ENCODE measurements at places on chromosomes 1 and 21.

GRCh38 chr1:33880305-33880704 lies 16.4 kb downstream of the HMGB4 start:
- no peak for DNase-seq

DNA sequence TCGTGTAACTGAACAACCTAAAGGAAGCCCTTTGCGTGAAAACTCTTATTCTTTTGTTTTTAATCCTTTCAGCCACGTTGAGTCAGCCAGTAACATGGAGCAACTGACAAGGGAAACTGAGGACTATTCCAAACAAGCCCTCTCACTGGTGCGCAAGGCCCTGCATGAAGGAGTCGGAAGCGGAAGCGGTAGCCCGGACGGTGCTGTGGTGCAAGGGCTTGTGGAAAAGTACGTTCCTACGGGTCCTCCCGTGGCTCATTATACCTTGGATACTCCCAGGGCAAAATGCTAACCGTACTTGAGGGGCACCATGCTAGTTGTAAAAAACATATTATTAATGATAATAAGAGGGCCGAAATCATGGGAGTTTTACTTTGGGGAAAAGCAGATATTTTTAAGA lies 49.4 kb downstream of the LAMC2 start:
- peak; percentile 33 for DNase-seq

GRCh38 chr21:31909153-31910073 lies 36.6 kb downstream of the HUNK start:
- DNase-seq, result no peak

GRCh38 chr1:19384772-19385187 lies 72.7 kb downstream of the SLC66A1 start:
- no peak for DNase-seq

DNA sequence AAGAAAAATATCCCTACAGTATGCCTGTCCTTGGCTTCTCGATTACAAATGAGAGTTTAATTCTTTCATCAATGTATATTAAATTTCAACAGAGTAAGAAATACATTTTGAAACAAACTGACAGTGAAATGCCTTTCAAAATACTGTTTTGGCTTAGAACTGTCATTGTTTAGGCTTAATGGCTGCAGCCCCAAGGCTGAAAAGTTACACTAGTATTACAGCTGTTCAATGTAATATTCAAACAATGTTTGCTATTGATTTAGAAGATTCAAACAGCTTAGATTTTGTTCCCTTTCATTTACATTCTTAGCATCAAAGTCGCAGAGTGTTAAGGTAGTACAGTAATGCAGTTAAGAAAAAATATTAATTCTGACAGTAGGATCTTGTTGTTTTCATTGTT lies 882.9 kb upstream of the ADGRL2 start:
- DNase-seq, result no peak

DNA sequence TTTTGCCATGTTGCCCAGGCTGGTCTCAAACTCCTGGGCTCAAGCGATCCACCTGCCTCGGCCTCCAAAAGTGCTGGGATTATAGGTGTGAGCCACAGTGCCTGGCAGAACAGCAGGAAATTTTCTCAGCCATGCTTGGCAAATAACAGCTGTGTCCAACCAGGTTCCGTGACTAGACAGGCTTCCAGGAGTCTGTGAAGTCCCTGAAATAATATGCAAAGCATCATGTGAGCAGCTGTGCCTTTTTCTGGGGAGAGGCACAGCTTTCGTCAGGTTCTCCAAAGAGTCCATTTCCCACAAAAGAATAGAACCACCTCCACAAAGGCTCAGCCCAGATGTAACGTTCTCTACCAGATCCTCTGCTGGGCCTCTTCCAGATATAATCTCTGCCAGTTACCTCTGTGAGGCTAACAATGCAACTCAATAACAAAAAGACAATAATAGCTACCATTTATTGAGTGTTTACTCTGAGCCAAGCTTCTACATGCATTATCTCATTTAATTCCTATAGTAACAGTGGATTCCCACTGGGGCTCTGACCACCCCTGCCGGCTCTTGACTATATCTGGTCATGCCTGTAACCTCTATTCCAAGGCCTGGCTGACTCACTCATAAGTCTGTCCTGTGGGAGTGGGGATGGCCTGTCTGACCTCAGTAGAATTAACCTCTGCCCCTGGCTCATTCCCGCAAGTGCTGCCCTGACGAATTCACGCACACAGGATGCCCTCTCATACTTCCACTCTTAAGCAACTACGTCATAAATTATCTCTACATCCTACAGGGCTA lies 4.0 kb upstream of the NKAIN1 start:
- DNase-seq, result no peak

DNA sequence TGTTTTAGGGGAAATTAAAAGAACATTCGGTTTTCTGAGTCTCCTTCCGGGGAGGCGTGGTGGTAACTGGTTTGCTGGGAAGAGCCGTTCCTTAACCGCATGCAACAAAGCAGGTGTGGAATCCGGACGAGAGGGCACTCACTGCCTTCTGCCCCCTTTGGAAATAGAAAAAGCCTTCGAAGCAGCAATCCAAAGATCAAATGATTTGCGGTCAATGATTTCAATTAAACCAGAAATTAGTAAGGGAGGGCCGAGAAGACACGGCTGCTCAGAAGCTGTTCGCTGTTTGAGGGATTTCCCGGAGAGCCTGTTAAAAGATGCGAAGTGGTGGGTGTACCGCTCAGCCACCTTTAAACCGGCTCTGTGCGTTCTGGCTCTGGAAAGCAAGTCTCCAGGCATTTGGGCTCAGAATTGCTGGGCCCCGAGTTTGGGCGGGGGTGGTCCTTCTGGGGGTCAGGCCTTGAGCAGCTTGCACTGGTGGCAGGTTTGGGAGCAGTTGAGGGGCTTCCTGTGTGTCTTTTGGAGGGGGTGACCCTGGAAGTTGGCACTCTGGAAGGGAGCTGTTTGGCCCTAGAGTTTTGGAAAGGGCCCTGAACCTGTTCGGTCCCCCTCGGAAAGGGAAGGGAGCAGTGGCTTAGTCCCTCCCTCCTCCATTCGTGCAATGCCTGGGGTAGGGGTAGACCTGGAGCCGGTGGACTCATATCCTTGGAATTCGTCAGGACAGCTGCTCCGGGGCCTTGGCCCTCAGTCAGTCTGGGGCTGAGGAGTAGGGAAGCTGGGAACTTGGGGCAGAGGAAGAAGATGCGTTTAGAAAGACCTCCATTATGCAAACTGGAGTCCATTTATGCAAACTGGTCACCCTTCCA lies 3.1 kb downstream of the SIM2 start:
- no peak for DNase-seq

GRCh38 chr21:31195334-31196015 lies 148.6 kb downstream of the TIAM1 start:
- no peak for DNase-seq

DNA sequence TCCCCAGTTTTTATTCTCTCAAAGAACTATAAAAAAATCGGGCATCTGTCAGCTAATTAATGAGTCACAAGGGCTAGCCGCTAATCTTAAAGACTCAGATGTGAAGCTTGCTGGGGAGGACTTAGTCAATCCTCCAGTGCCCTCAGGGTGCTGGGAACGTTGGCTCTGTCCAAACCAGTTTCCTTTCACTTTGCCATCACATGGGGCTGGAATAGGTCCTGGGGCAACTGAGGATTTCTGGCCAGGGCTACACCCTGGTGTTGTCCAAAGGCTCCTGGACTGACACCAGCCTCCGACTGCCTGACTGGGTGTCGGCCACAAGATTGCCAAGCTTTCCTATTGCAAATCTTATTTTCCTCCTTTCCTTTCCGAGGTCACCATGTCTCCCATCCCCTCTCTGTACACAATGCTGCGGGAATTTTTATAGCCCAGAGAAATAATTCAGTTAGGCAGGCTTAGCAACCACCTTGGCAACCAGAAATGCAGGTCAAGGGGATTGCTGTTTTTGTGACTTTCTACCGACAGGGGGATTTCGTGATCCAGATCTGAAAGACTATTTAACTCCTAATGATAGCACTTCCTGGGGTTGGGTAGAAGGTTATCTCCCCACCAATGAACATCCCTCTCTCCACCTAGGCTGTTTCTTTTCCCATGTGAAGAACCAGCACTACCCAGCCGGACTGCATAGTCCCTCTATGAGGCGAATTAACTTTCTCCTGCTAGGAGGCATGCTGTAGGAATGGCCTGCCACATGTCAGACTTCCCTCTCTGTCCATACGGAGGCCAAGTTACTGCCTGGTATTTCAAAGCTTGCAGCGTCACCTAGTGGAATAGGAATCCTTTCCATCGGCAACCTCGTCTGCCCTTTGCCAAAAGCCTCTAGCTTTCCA lies 29.9 kb upstream of the CTBS start:
- no peak for DNase-seq

GRCh38 chr1:22654692-22655091 lies 1.7 kb downstream of the C1QB start:
- no peak for DNase-seq

- DNase-seq, result no peak
Observed at GRCh38 chr21:34133802-34134201, 60.4 kb downstream of the MRPS6 start.

DNA sequence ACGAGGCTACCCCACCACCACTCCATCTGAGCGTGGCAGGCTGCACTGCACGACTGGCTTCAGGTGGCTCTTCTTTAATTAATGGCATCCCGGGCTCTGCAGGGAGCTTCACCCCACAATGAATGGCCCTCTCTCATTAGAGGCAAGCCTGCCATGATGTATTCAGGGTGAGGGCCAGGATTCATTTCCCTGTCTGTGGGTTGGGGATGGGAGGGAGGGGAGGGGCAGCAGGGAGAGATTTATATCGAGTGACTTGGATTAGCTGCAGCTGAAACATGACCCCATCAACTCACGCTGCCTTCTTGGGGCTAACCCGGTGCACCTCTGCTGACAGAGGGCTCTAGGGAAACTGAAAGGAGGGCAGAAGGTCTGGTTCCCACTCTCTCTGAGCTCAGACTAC lies 54.2 kb downstream of the ERI3 start:
- no peak for DNase-seq

GRCh38 chr1:29379443-29380073 lies 143.2 kb downstream of the PTPRU start:
- DNase-seq, result peak; percentile 4

GRCh38 chr1:44239331-44239960 lies 26.2 kb downstream of the DMAP1 start:
- DNase-seq, result no peak

GRCh38 chr21:18443701-18444100 lies 40.1 kb upstream of the TMPRSS15 start:
- DNase-seq, result no peak

GRCh38 chr1:15304708-15305467 lies 57.9 kb downstream of the FHAD1 start:
- no peak for DNase-seq

GRCh38 chr1:51414811-51415210 lies 84.4 kb upstream of the TTC39A start:
- no peak for DNase-seq

DNA sequence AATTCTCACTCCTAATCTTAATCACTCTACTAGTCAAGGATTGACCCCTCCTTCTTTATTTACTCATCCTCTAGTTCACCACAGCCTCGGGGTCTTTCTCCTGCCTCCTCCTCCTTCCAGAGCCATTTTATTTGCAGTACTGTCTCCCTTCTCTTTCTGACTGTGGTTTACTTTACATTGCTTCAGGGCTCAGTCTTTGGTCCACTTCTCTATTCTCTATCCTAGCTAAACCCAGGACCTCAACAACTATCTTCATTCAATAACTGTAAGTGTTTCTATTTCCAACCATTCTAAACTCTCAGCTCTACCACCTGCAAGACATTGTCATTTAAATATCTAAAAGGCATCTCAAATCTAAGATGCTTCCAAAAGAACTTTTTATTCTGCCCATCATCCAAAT lies 493.8 kb downstream of the TTLL7 start:
- DNase-seq, result no peak

- no peak for DNase-seq
Observed at GRCh38 chr1:78419309-78419708, 71.5 kb upstream of the PTGFR start.

GRCh38 chr1:212622467-212622866 lies 13.9 kb downstream of the ATF3 start:
- no peak for DNase-seq

DNA sequence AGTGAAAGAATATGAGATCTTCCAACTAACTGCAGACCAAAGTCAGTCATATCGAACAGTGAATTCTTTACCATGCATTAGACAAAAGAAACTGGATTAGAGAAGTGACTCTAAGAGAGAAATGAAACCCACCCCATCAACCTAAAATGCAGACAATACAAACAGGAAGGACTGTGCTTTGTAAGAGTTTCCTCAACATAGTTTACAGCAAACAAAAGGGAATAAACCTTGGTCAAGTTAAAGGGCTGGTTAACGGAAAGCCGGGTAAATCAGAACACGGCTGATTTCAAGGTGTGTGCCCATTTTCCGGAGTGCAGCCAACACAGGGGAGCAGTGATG lies 39.2 kb downstream of the SIPA1L2 start:
- DNase-seq, result no peak

DNA sequence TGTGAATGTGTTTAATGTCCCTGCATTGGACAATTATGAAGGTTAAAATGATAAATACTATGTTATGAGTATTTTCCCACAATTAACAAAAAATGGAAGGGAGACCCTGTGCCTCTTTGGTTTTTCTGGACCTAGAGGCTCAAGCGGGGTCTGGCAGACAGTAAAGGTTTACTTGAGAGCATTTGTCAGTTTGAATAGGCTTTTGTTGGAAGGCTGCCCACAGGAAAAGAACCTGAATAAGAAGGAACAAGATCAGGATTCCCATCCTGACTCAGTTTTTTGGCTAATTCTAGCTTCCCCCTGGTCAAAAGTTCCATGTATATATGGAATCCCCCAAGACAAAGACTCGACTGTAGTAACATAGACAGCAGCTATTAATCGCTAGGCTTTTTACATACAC lies 150.9 kb upstream of the JUN start:
- no peak for DNase-seq

GRCh38 chr1:117523111-117523510 lies 82.7 kb upstream of the TENT5C start:
- DNase-seq, result no peak

- no peak for DNase-seq
Observed at GRCh38 chr1:226872437-226872836, 2.0 kb downstream of the PSEN2 start.

GRCh38 chr1:170063109-170063826 lies 11.2 kb downstream of the KIFAP3 start:
- peak; percentile 36 for DNase-seq

DNA sequence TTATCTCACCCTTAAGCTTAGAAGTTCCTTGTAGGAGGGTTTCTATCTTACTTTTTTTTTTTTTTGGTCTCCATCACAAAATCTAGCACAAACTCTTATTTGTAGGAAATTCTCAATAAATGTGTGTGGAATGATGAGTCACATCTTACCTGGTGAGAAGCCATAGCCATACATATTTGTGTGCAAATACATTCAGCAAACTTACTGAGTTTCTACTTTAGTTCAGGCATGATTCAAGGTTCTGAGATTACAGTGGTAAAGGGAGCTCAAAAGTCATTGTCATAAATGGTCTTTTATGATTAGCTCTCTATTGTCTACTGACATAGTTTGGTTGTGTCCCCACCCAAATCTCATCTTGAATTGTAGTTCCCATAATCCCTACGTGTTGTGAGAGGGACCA lies 193.1 kb upstream of the UBE2U start:
- no peak for DNase-seq

DNA sequence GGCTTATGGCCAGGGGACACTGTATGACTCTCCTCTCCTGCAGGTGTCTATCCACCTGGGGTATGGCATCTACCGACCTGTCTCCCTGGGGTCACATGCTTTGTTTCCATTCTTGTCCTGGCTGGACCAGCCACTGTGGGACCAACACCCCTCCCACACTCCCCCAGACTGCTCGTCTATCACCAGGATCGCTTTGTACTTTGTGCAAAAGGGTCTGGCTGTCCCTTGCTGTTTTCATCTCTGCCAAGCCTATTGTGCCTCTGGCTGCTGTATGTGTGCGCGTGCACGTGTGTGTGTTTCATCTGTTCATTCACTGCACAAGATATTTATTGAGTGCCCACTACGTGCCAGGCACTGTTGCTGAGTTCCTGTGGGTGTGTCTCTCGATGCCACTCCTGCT lies 25.5 kb downstream of the ETNK2 start:
- DNase-seq, result no peak

All from NCI-H460 (cell line).